Activated CD8-positive, alpha-beta T cell treated with anti-CD3 and anti-CD28 coated beads, Interleukin-2, amount 10 ng/mL, durations not matched to agents 7 days and 5 days (primary cell): ENCODE measurements at places on chromosomes 2 and 18.

DNA sequence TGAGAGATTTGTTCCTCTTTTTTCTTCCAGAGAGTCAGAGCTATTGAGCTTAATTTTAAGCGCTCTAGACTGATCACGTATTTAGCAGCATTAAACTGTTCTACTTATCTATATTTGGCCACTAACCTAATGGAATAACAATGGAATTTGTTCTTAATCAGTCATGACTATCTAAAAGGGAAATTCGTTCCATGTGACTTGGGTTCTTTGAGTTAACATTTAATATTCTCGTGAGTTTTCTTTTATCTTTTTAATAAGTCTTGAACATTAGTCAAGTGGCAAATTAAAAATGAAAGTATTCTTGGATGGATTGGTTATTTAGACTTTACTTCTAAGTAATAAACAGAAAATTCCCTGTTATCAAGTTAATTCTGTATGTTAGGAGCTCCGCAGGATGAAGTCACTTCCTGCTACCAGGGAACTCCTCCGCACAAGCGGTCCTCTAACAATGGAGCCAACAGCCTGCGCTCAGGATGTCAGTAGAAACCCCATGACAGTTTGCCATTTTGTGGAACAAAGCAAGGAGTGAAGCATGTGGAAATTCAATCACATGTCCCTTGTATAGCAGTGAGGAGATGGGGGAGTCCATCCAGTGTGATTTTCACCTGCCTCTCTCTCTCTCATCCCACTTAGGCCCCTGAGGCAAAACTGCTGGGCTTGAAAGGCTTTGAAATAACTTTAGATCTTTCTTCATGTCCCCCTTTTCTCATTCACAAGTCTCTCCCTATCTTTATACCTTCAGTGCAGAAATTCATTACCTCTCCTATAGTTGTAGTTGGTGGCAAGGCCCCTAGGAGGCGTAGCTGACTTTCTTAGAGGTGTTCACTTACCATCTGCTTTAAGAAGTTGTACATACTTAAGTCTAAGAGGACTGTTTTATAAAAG is 138.1 kb downstream of the WDR7 start:
- DNase-seq: peak; percentile 38
- H3K4me3 ChIP-seq: no peak overlapping the region
- no peaks in the 10 kb centered on the region for H3K4me1 ChIP-seq
- H3K27ac ChIP-seq: no peak overlapping the region
- H3K36me3 ChIP-seq: peaks cover 3% of the 10 kb centered on the region

- no peak for DNase-seq
- no peak overlapping the region for H3K27ac ChIP-seq
- peaks cover 7% of the 10 kb centered on the region for H3K27me3 ChIP-seq
- no peaks in the 10 kb centered on the region for H3K36me3 ChIP-seq
- H3K4me3 ChIP-seq: no peak overlapping the region
These were observed 44.5 kb downstream of the SH3BP4 start for GRCh38 chr2:234996069-234996940.

DNA sequence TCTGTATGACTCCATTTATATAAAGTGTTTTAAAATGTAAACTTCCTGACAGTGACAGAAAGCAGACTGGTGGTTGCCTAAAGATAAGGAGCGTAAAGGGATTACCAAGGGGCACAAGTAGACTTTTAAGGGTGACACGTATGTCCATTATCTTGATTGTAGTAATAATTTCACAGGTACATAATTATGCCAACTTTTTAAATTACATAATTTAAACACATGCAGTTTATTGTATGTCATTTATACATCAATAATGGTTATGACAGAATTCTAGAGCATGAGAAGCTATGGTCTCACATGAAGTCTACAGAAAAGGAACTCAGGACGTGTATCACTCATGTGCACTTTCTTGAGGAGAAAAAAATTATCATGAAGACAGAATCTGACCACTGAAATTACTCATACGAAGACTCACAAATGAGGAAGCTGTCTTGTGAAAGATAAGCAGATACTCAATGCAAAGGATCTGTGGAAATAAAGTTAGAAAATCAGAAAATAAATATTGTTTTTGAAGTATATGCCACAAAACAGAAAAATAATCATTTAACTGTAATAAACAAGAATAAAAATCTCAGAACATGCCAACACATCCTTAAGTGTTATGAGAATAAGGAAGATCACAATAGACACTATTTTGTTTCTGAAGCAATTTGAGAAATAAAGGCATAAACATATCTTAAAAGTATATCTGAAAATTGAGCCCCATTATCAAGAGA is 84.4 kb downstream of the TMEM131 start:
- H3K4me3 ChIP-seq: no peak overlapping the region
- no peak overlapping the region for H3K27ac ChIP-seq
- no peak for DNase-seq
- peaks cover 15% of the 10 kb centered on the region for H3K4me1 ChIP-seq

GRCh38 chr2:118505436-118505835 is 342.0 kb downstream of the EN1 start:
- no peak overlapping the region for H3K27ac ChIP-seq
- DNase-seq: no peak
- H3K4me3 ChIP-seq: no peak overlapping the region
- no peaks in the 10 kb centered on the region for H3K36me3 ChIP-seq

DNA sequence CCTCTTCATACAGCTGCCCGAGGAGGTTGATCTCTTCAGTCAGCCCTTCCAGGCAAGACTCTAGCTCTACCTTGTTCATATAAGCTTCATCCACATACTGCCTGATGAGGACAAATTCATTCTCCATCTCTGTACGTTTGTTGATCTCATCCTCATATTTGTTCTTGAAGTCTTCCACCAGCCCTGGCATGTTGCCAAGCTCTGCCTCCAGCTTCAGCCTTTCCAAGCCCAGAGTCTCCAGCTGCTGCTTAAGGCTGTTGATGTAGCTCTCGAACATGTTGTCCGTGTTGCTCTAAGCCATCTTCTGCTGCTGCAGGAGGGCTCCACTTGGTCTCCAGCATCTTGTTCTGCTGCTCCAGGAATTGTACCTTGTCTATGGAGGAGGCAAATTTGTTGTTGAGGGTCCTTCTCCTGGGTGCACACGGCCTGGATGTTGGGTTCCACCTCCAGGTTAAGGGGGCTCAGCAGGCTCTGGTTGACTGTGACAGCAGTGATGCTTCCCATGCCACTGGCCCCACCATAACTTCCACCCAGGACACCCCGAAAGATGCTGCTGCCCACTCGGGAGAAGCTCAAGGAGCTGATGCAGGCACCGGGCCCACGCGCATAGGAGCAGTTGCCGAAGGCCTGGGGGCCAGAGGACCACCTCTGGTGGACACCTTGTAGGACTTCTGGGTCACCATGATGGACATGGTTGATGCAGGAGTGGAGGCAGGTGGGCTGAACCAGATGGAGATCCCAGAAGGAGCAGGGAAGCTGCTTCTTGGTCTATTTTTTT is 30.3 kb downstream of the ICA1L start:
- no peak overlapping the region for H3K4me3 ChIP-seq
- no peaks in the 10 kb centered on the region for H3K27me3 ChIP-seq
- no peaks in the 10 kb centered on the region for H3K4me1 ChIP-seq
- no peak overlapping the region for H3K27ac ChIP-seq
- no peak for DNase-seq
